ENCODE measurements at places on chromosomes 3 and 15.
A peak's percentile ranks its signal among the peaks of the same experiment; 100 is the strongest.

DNA sequence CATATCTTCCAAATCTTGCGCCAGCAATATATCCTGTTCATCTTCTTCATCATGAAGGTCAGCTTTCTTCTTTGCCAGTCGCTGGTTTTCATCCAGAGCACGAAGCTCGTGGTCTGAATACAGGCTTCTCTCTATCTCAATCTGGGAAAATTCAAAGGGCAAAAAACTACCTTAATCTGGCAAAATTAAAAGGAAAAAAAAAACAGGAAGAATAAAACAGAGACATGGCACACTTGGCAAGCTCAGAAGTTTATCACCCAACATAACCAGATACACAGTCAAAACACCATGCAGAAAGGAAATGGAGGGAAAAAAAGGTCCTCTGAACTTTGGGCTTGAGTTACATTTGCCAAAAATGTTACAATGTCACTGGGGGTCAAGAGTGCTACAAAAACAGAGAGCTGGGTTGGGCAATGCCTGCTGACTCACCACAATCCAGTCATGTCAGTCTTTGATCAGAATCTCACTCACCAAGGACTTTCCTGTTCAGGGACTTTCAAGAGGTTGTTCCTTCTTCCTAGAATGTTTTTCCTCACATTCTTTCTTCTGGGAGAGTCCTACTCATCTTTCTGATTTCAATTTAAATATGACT, 1.5 kb downstream of the MRPL46 start:
- peak; percentile 53 for DNase-seq

- peak; percentile 74 for DNase-seq
These were observed 281.9 kb upstream of the ONECUT1 start for GRCh38 chr15:53072077-53072476.

DNA sequence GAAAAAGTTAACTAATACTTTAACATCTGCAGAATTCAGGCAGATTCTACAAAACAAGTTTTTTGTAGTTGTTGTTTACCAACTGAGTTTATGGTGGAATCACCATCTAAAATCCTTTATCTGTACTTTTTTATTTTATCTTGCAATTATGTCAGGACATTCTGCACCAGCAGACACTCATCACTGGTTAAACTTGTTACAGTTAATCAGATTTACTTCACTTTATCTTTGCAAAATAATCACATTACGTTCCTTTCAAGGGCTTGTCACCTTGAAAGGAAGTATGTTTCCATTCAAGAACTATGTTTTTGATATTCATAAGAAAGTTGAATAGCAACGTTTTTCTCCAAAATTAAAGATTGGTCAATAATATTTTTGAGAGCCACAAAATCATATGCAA, 796.6 kb upstream of the ROBO1 start:
- no peak for DNase-seq

DNA sequence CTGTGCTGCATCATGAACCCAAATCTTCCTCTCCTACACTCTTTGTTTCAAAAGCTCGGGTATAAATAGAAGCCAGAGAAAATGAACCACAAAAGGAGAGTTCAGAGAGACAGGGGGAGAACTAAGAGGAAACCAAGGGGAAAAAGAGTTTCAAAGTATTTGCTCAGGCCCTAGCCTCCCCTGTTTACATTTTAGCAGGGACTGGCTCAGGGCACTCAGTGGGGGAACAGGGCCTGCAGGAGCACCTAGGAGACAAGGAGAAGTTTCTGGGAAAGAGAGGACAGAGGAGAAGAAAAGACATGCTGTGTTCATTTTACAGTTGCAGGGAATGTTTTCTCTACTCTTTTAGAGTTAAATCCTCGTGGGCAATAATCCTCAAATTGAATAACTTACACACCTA, 8.5 kb upstream of the IL17RD start:
- no peak for DNase-seq

GRCh38 chr15:39778021-39778420, 4.6 kb downstream of the FSIP1 start:
- no peak for DNase-seq

DNA sequence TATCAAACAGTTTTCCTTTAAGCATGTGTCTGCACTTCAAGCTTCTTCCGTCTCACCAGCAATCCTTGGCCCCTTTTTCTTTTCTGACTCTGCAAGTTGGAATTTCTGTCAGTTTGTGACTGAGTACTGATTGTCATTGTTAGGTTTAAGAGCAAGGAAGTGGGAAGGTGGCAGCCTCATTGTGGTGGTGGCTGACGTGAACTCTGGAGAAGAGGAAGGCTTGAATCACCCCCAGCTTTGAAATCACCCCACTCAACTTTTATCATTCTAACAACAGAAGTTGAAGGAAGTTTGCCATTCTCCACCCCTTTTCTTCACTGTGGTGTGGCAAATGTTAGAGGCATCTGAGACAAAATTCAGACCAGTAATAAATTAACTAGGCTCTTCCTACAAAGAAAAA, 231.6 kb upstream of the AGTR1 start:
- DNase-seq, result peak; percentile 79

DNA sequence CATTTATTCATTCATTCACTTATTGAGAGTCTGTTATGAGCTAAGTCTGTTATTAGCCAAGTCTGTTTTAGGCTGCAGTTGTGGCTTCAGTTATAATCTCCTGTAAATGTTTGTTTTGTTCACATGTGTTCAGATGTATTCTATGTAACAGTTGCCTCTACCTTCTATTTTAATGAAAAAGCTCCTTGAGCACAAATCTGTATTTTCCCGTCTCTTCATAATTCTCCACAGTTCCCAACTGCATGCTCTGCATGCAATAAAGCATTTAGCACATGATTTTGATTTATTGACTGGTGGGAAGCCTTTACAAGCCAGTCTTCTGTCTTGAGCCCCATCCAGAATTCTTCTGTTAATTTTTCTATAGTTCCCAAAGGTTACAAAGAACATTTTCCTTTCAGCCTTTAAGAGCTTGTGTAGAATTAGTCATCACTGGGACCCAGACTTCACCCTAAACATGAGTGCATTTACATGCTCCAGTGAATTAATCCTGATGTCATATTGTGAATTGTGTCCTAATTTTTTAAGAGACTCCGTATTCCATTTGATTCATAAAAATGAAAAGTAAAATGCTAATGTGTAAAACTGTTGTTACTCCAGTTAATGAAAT, 122.3 kb upstream of the NR2E3 start:
- DNase-seq, result no peak

GRCh38 chr3:58642846-58643245, 23.7 kb downstream of the FAM3D start:
- no peak for DNase-seq

DNA sequence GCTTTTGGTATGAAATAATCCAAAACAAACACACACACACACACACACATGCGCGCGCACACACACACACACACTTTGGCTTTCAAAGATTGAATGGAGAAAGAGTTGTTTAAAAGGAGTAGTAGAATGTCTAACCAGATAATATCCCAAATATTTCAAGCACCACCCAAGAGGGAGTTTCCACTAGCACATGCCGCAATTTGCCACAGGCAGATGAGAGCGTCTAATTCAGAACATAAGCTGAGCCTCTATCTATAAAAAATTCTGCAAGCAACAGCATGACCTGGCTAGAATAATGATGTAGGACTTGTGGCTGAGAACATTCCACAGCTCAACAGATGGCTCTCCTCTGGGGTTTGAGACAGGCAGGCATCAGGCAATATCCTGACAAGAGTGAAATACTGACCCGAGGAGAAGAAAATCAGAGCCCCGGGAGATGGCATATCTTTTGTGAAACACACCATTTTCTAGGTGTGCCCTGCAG, 302.5 kb upstream of the GADL1 start:
- peak; percentile 80 for DNase-seq

DNA sequence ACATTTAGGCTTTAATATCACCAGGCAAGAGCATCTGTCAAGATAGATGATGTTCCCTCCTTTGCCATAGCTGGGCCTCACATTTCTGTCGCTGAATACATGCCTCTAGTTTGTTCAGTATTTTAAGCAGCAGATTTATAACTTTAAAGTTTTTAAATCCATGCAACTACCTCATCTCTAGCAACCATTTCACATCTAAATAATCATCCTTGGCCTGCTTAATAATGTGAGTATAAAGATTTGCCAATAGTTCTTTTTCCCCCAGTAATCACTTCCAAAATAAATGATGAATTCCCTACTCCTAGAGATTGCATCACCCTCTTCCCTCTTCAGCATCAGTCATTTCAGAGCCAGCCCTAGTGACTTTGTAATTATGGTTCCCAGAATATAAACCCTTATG, 36.2 kb upstream of the FILIP1L start:
- peak; percentile 55 for DNase-seq

DNA sequence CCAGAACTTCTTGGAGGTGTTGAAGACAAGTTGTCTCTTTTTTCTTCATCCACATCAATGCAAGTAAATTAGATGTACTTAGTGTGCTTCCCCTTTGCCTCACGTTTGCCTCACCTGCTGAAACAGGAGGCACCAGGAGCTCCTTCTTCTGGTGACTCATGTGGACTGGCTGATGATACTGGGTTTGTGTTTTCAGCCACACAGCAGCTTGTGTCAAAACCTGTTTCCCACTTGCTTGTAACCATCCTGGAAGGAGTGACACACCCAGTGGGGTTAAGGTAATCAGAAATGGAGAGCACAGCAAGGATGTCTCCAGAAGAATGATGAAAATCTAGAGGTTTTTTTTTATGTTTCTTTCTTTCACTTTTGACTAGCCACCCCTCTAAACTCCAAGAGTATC, 143.3 kb upstream of the RBMS3 start:
- no peak for DNase-seq

DNA sequence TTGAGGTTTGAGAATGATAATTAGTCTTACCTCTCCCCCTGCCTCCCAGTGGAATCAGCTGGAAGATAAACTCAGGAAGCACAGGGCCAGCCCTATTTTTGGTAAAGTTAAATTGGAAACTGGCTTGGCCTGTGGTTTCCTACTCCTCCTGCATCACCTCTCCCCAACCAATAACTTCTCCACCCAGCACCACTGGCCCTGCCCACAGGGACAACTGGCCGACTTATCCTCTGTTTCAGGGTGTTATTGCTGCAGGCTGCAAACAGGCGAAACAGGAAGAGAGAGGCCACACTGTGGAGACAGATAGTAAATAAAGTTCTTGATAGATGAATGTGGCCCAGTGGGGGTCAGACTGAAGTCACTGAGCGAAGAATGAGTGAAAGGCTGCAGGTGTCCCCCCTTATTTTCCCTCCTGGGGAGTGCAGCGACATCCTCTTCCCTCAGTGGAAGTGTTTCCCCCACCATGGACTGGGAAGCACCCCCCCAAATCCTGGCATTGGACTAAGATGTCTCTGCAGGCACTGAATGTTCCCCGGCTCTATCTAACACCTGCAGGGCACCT, 47.1 kb downstream of the PDIA5 start:
- no peak for DNase-seq

Data from cardiac fibroblast (primary cell).